ENCODE measurements at places on chromosomes 7 and 10.

GRCh38 chr7:47416492-47417480, 165.1 kb downstream of the TNS3 start:
- DNase-seq, result no peak

- no peak for DNase-seq
These were observed 65.4 kb downstream of the NEURL1 start for GRCh38 chr10:103558911-103559310.

DNA sequence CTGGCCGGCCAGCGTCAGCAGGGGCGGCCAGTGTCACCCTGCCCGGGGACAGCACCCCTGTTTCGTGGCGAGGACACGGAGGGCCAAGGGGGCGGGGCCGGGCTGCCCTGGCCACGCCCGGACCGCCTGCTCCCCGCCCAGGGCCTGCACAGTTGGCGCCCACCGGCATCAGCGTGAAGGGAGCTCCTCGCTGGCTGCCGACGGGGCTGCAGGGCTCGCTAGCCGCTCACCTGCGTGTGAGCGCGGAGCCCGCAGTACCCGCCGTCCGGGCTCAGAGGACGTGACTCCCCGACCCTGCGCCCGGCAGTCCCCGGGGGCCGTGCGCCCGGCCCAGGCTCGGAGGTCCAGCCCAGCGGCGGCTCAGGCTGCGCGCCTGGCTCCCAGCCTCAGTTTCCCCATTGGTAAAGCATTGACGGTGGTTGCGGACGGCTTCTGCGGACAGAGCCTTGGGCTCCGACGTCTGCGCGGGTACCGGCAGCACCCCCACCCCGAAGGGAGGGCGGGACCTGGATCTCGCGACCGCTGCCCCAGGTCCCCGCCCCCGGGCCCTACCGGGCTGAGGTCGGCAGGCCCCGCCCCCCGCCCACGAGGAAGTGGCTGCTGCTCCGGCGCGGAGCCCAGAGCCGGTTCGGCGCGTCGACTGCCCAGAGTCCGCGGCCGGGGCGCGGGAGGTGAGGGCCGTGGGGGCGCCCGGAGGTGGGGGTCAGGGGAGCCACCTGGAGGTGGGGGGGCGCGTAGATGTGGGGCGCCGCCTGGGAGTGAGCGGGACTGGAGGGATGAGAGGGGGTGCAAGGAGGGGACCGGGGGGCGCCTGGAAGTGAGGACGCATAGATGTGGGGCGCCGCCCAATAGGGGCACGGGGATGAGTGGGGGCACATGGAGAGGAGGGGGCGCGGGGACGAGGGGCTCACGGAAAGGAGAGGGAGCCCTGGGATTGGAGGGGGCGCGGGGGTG, at the start of gene ARPC1B:
Gene ARPC1B (plus strand): TSS at position 620 of the 954 bp plus-strand sequence. CDS start 10,985 bp downstream, outside the sequence.
- DNase-seq, result peak; percentile 49

- no peak for DNase-seq
These were observed 10.4 kb downstream of the ITGB1 start for GRCh38 chr10:32947586-32947985.

- DNase-seq, result no peak
These were observed 930 bp downstream of the GIMAP6 start for GRCh38 chr7:150631084-150631826.

- DNase-seq, result peak; percentile 61
These were observed at the start of gene CALML3 for GRCh38 chr10:5524641-5525560. CALML3 (plus strand) TSS chr10:5524961; CDS start chr10:5525086, 125 bp downstream.

DNA sequence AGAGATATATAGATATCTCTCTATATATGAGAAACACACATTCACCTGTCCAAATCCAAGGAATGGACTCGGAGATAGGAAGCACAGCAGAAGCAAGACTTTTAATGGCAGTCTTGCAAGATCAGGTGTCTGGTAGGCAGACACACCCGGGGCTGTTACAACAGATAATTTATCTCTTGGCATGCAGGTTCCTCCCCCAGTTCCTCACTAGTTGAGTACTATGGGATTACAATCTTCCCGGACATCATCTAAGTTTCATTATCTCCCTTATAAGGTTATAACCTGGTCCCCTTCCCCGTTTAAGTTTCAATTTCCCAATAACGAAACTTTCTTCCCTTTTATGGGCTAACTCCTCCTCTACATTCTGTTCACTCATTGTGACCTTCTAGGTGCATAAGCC, 399.3 kb downstream of the PPP1R3A start:
- no peak for DNase-seq

DNA sequence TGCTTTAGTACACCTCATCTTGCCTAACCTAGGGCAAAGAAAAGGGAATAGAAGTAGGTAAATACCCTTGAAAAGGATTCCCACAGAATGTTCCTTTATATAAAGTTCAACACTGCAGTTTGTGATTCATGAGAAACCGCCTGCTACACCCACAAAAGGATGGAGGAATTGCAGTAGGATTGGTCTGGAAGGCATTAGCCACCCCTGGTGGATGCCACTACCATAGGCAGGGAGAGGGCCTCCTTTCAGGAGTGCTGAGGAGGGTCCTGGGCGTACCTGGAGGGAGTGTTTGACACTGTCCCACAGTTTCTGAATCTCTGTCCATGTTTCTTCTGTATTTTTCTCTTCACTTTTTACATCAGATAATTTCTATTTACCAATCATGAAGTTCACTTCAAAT, 221.8 kb upstream of the TMEM72 start:
- no peak for DNase-seq

DNA sequence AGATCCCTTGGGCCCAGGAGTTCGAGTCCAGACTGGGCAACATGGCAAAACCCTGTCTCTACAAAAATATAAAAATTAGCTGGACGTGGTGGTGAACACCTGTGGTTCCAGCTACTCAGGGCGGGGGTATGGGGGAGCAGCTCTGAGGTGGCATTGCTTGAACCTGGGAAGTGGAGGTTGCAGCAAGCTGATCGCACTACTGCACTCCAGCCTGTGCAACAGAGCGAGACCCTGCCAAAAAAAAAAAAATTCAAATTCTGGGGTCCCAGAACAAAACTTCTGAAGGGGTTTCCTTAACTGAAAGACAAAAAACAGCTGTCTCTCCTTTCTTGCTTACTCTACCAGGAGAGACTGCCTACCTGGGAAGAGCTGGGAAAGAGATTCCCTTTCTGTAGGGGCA, 27.0 kb downstream of the DNMBP start:
- no peak for DNase-seq

- DNase-seq, result no peak
These were observed 88.2 kb upstream of the AFAP1L2 start for GRCh38 chr10:114492351-114493037.

DNA sequence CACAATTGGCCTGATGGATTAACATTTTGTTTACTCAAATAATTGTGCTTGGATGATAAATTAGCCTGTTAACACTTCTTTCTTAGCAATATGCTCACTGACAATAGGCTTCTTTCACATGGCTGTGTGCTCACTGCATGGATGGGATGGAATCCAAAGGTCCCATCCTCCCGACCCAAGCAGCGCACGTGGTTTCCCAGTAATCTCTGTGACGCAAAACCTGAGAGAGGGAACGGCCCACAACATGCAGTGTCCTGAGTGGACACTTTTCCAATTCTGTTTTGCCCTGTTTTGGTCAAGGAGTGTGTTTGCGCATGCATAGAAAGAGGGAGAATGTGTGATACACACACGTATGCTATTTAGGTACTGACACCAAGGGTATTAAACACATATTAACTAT, 42.1 kb upstream of the RASGEF1A start:
- DNase-seq, result no peak

GRCh38 chr7:6423942-6424701, 23.6 kb downstream of the DAGLB start:
- no peak for DNase-seq

GRCh38 chr10:34739915-34740314, 75.2 kb downstream of the PARD3 start:
- peak; percentile 36 for DNase-seq

DNA sequence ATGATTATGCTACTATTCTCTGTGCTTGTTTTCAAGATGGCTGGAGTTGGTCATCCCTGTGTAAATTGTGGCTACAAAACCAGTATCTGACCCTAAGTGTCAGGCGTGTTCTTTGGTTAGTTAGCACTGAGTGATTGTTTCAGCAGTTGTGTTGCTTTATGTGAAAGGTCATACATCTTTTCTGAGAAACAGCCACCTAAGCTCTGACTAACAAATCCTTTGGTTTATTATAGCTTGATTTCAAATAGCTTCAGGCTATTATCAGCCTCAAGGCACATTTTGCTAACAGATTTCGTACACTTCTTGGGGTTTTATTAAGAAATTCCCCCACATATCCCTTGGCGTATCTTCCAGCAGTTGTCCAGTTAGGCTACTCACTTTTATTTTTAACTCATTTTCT, 4.8 kb upstream of the ADRB1 start:
- no peak for DNase-seq

DNA sequence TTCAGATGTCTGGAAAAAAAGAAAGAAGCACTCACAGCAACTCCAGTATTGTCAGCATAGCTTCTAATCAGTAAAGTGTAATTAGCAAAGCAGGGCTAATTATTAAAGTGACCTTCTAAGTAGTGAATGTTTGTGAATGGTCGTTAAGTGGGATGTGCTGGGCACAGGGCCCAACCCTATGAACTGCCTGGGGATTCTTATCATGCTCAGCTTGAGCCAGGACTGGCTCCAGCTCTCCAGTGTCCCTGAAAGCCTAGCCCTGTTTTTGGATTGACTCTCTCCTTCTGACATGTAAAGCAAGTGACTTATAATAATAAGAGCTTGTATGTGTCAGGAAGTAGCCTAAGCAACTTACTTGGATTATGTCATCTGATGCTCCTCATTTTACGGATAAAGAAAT, 9.5 kb upstream of the TBX20 start:
- DNase-seq, result no peak

- DNase-seq, result no peak
These were observed 41.0 kb downstream of the OR13A1 start for GRCh38 chr10:45274364-45274763.

- no peak for DNase-seq
These were observed at the start of gene PDGFA for GRCh38 chr7:519484-520390. PDGFA (minus strand) TSS chr7:519846; CDS start chr7:519001, 845 bp downstream.

- no peak for DNase-seq
These were observed 9.1 kb upstream of the PRKAR2B start for GRCh38 chr7:107035446-107035845.

GRCh38 chr10:55203319-55203718, 402.3 kb upstream of the PCDH15 start:
- no peak for DNase-seq

DNA sequence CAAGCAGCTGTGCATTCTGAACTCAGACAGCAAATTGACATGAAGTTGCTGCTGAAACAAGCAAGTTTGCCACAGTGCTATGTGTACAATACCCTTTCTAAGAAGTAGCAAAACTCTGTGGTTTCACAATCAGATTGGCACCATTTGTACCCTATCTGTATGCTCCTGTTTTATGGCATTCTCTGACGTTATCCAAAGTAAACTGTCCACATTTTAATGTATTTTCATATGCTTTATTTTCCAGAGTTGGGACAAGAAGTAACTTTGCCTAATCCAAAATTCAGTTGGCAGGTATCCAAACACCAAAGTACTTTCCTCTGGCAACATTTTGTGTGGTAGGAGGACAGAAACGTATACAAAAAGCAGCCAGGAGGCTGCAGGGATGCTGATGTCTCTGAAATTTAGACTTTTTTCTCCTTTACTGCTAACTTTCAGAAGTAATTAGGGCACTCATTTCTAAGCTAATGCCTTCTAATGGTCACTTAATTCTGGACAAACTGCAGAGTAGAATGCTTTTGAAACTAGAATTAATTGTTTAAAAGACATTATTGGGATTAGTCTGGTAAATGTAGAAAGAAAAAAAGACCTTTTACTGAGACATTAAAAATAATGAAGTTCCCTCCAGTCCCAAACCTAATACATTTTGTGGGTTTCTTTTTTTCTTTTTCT, 414.7 kb upstream of the NRP1 start:
- DNase-seq, result peak; percentile 54

- DNase-seq, result no peak
These were observed 107.5 kb upstream of the ANLN start for GRCh38 chr7:36281945-36282717.

DNA sequence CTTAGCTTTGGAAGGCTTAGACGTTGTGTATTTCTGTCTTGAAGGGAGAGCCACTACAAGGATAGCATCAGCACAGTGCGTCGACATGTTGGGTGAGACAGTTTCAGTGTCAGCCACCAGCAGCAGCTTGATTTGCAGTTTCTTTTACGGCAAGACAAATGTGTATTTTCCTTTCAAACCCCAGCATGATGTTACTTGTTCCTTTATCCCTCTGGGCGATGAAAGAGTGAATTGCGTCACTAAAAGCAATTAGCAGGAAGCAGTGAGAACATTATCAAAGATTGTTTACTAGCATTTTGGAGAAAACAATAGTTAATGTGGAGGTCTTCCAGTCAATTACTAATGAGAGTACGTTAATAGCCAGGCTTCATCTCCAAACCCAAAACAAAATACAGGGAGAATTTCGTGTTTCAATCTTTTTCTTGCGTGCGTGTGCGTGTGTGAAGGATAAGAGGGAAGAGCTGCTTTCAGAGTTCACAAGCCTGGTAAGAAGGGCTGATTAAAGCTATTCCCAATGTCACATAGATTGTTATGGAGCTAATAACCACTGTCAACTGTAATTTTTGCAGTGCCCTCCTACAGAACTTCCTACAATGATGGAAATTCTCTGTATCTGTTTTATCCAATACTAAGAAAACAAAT, 157.1 kb upstream of the AOAH start:
- DNase-seq, result no peak

- DNase-seq, result no peak
These were observed 98.5 kb downstream of the GRB10 start for GRCh38 chr7:50684011-50684712.

GRCh38 chr10:17066000-17066399, 63.6 kb downstream of the CUBN start:
- no peak for DNase-seq

- no peak for DNase-seq
These were observed 2.9 kb upstream of the BTRC start for GRCh38 chr10:101351017-101351416.

GRCh38 chr7:135960709-135961451, 16.3 kb downstream of the MTPN start:
- no peak for DNase-seq

DNA sequence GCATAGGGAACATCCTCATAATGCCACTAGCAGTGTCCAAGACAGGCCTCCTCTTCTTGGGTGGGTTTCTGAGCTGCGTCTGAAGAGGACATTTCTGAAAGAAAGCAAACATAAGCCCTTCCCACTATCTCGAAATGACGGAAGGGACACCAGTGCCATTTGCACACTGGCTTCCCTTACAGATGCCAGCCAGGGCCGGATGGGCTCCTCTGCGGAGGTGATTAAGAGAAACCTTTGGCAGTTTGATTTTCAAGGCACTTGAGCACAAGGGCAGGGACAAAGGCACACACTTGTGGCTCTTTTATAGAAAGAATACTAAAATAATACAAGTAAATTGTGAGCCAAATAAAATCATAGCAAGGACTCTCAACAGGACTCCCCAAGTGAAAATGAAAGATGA, 106.6 kb upstream of the CELF2 start:
- DNase-seq, result no peak

GRCh38 chr7:16603633-16604032, 41.9 kb downstream of the ANKMY2 start:
- DNase-seq, result no peak

GRCh38 chr10:47306387-47307210, 6.6 kb downstream of the GDF10 start:
- no peak for DNase-seq

All from prostate gland (tissue), 2 donors.